ENCODE measurements at places on chromosomes 16 and 17. TPM values are rescaled to one million over a fixed set of nuclear protein-coding genes. Genes with fewer than 3 reads are reported as not detected.

Gene SLC12A3
- 0.01 TPM for polyA plus RNA-seq

Gene SLFN14
- not detected for polyA plus RNA-seq

Gene PDILT
- polyA plus RNA-seq = not detected

Gene IRX5
- polyA plus RNA-seq = 11.5 TPM

GRCh38 chr17:41417127-41417526, 7.3 kb downstream of the KRT37 start:
- no peak for DNase-seq

GRCh38 chr16:48459167-48459566, 74.0 kb upstream of the SIAH1 start:
- DNase-seq = no peak

DNA sequence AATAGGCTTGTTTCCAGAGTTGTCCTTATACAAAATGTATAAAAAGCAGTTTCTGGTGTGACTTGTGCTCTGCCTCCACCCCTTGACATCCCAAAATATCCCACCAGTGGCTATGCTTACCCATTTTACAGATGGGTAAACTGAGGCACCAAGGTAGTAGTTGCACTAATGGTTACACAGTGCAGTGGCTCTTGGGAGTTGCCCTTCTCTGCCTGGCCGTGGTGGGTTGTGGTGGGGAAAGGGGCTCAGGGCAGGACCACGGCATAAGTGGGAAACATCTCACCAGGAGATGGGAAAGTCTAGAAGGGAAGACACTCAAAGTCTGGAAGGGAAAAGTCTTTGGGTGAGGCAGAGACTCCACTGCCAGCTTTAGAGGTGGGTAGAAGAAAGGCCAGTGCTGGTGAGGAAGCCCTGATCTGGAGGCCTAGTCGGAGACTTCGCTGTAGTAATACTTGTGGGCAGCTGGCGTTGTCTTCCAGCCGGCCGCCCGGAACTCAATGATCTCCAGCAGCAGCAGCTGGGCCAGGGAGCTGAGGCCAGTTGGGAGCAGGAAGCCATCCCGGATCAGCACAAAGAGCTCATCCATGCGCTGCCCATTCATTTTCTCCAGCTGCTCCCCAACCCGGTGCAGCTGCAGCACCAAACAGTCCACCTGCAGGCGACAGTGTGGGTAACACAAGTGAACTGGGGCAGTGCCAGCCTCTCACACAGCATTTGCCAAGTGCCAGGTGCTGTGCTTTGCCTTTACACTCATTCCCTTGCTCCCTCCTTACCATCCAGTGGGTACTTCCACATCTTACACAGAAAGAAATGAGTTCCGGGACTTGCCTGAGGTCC, 4.5 kb downstream of the MIF4GD start:
- peak; percentile 38 for DNase-seq

DNA sequence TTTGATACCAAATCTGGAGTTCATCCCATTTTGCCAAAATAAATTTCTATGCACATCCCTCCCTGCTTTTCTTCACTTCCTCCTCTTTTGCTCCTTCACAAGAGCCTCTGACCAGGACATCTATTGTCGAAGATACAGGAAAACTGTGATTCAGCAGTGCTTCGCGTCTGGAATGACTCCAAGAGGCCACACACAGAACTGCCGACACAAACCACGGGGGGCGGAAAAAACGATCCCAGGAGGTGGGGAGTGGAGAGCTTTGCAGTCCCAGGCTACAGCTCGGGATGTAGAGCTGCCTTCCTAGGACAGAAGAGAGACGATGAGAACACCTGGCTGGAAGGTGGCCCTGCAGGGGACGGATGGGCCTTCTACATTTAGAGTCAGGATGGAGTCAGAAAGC, 102.8 kb downstream of the XYLT1 start:
- no peak for DNase-seq

GRCh38 chr16:35174016-35174415, 1714.6 kb downstream of the TP53TG3F start:
- no peak for DNase-seq

GRCh38 chr17:73266796-73267195, 5.1 kb upstream of the CPSF4L start:
- no peak for DNase-seq

DNA sequence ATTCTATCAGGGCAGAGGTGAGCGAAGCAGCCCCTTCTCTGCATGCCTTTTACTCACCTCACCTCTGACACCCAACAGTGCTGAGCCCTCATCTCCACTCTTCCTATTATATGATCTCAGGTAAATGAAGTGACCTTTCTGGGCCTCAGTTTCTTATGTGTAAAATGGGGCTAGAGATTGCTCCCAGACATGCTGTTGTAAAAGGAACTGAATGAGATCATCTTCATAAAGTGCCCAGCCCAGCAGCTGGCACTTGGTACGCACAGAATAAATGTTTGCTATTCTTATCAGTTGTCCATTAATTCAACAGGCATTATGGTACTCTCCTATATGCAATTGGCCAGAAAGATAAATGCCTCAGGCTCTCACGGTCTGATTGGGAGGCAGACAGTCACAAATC, 4.5 kb upstream of the GALK1 start:
- DNase-seq = peak; percentile 8

- no peak for DNase-seq
These were observed 4.8 kb upstream of the ITGA3 start for GRCh38 chr17:50051082-50051576.

DNA sequence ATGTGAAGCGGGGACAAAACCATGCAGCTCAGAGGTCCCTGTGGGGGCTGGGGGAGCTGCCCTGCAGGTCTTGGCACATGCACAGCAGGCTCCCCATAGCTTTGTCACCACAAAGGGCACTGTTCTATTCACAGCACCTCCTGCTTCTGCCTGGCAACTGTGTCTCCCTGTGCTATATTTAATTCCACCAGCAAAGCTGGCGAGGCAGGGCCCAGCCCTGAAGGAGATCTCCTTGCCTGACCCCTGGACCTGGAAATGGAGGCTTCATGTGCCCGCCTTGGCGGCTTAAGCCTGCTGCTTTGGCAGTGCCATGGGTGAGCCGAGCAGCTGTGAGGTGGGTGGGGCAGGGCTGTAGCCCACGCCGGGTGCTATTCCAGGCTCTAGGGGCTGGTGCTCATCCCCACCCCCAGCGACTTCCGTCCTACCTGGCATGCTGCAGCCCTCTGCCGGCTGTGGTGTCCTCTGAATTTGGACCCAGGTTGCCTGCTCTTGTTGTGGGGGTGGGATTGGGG, 6.8 kb downstream of the LDHD start:
- peak; percentile 80 for DNase-seq

DNA sequence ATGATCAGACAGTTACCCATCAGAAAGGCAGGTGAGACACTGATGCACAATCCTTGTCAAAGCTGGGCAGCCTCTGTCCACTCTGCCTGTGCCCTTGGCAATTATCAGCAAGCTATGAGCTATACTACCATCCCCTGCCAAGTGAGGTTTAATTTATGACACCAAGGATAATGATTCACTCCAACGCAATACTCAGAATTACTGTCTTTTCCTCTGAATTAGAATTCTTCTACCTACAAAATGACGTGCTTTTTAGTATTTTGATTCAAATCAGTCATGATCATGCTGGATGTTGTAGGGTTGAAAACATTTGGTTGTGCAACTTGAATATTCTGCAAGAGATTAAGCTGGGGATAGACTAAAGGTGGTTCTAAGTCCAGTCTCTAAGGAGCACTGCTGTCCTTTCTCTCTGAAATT, 116.8 kb upstream of the SOX9 start:
- no peak for DNase-seq

- no peak for DNase-seq
These were observed 7.6 kb upstream of the CNP start for GRCh38 chr17:41959030-41959335.

Measured in psoas muscle (tissue), 8 donors.